ENCODE measurements at places on chromosomes 3 and 15. TPM values are rescaled to one million over a fixed set of nuclear protein-coding genes. Genes with fewer than 3 reads are reported as not detected.

The SCN11A gene
- not detected for total RNA-seq

The NUSAP1 gene
- total RNA-seq = 65.2 TPM

The C3orf70 gene
- not detected for total RNA-seq

The BAHD1 gene
- 10.5 TPM for total RNA-seq

The PLA2G4E gene
- not detected for total RNA-seq

The ARPC4 gene
- 256 TPM for total RNA-seq

The SEMA3G gene
- 0.10 TPM for total RNA-seq

The CPN2 gene
- total RNA-seq = not detected

The GPR171 gene
- total RNA-seq = not detected

The SYNPR gene
- not detected for total RNA-seq

The TRIM42 gene
- not detected for total RNA-seq

The SERP1 gene
- 53.5 TPM for total RNA-seq

The AMIGO3 gene
- 1.4 TPM for total RNA-seq

The FBXL22 gene
- 0.27 TPM for total RNA-seq

The CACNA1D gene
- 1.2 TPM for total RNA-seq

The FBXO40 gene
- total RNA-seq = not detected

The LRRK1 gene
- total RNA-seq = 20.1 TPM

The PAQR5 gene
- 117 TPM for total RNA-seq

The SLITRK3 gene
- not detected for total RNA-seq
